ENCODE measurements at places on chromosomes 7 and 10. TPM values are rescaled to one million over a fixed set of nuclear protein-coding genes. Genes with fewer than 3 reads are reported as not detected.

DNA sequence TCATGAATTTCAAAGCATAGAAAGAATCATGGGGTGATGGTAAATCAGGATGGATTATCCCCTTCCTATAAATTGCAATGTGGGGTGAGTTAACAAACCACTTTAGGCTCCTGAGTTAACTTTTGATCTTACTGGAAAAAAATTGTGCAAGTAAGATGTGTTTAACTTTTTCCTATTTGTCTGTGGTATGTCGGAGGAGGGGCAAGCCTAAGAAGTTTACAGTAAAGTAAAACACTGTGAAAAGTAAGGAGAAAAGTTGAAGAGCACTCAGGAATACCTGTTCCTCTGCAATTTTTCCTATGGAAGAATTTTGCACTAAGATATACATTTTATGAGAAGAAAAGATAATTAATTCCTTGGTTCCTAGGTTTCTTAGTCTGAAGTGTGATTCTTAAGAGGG, 44.4 kb downstream of the IFIT5 start:
- DNase-seq, result no peak

GRCh38 chr10:102660888-102661657, 16.8 kb downstream of the TRIM8 start:
- peak; percentile 88 for DNase-seq

- DNase-seq, result no peak
These were observed at the start of gene PLPP4 for GRCh38 chr10:120456626-120457430. Gene PLPP4, plus strand, starts transcription at chr10:120457227. Its CDS starts 79 bp downstream, at chr10:120457306.

- no peak for DNase-seq
These were observed 19.3 kb downstream of the LSM5 start for GRCh38 chr7:32470871-32471270.

GRCh38 chr7:31253532-31253931, 87.0 kb downstream of the NEUROD6 start:
- DNase-seq, result no peak

- DNase-seq, result no peak
These were observed 30.9 kb upstream of the STEAP4 start for GRCh38 chr7:88337572-88337971.

GRCh38 chr7:2143981-2144595, 88.7 kb downstream of the MAD1L1 start:
- DNase-seq, result no peak

DNA sequence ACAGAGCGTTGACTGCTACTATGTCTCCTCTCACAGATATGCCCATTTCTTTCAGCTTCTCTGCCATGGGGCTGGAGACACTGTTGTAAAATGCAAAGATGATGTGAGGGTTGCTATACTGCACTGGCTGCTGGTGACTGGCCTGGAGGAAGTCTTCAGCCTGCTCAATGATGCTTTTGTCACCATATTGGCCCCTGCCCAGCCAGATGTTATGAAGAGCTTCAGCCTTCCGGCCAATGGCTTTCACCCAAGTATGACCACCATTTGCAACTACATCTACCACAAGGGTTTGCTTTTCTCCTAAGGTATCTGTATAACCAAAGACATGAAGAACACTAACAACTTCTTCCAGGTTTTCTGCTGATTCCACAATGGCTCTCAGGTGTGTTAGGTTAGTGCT, 1.6 kb downstream of the C7orf25 start:
- no peak for DNase-seq

GRCh38 chr7:40808378-40808942, 673.7 kb downstream of the SUGCT start:
- no peak for DNase-seq

DNA sequence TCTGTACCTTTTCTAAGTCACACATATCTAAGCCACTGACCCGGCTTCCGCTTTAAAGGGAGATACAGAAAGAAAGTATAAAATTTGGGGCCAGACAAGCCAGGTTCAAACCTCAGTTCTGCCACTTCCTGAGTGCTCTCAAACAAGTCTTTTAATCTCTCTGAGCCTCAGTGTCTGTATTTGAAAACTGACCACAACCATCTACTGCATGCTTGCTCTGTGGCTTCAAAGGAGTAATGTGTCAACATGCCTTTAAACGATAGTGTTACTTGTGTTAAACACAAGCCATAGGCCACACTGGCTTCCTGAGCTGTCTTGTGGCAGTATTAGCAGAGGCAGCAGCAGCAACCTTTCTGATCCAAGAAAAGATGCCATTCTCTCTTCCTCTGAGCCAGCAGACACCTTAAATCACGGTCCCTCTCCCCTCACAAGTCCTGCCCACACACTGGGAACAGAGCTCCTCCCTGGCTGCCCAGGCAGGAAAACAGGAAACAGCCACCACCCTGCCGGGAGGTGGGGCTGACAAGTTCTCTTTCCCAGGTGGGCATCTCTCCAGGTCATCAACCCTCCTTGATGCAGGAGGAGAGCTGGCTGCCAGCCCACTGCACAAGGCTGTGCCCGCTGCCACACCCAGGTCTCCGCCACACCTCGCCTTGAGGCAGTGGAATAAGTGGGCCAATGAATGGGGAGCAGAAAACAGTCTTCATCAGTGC, 10.7 kb downstream of the HIP1 start:
- DNase-seq, result peak; percentile 39

TSPAN33 gene
- 3.0 TPM for polyA plus RNA-seq

TOMM7 gene
- polyA plus RNA-seq, result 253 TPM
